ENCODE measurements at places on chromosomes 7 and 10. TPM values are rescaled to one million over a fixed set of nuclear protein-coding genes. Genes with fewer than 3 reads are reported as not detected.

CACNB2 gene
- total RNA-seq = not detected

PNLIPRP2 gene
- total RNA-seq = not detected

NEUROG3 gene
- not detected for total RNA-seq

STAG3 gene
- total RNA-seq = 0.34 TPM

FAM25G gene
- total RNA-seq = not detected

CYP2E1 gene
- total RNA-seq = 0.93 TPM

EPO gene
- not detected for total RNA-seq

ASZ1 gene
- not detected for total RNA-seq

All from nasal cavity respiratory epithelium epithelial cell of viscerocranial mucosa (primary cell).